ENCODE measurements at places on chromosomes 4 and X.

GRCh38 chr4:1006856-1007255 lies 4.6 kb upstream of the FGFRL1 start:
- DNase-seq, result no peak

- no peak for DNase-seq
Observed at GRCh38 chr4:650461-650860, 23.6 kb downstream of the ATP5ME start.

DNA sequence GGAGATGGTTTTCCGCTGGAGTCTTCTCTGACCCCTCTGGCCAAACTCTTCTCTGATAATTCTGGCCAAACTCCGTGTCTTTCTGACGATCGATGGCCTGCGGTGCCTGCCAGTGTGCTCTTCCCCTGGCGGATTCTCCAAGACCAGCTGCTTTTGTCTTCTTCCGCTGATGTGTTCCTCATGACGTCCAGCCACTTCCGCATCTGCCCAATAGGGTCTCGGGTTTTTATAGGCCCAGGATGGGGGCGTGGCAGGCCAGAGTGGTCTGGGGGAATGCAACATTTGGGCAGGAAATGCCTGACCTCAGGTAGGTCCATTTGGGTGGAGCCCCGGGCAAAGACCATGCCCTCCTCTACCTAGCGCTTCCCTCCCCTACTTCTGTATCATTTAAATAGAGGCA lies 1542.1 kb downstream of the STIM2 start:
- DNase-seq, result no peak

- DNase-seq, result no peak
Observed at GRCh38 chrX:10971176-10971575, 140.0 kb upstream of the HCCS start.

- no peak for DNase-seq
Observed at GRCh38 chrX:32868524-32868895, 342.8 kb downstream of the DMD start.

DNA sequence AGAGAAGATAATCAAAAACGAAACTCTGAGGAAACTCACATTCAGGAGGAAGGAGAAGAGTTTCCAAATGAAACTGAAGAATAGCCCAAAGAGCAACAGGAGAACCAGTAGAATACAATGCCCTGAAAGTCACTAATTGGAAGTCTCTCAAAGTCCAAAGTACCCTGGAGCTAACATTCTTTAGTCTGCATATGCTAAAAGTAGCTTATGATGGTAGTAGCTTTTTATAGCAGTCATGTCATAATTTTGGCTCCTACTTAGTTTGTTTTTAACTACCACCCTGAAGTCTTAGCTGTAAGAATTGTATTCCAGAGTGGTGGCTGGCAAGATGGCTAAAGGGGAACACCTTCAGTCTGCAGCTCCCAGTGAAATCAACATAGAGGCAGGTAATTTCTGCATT lies 100.3 kb upstream of the FGF16 start:
- no peak for DNase-seq

- DNase-seq, result no peak
Observed at GRCh38 chr4:129862461-129862860, 766.5 kb downstream of the C4orf33 start.

- no peak for DNase-seq
Observed at GRCh38 chr4:166197166-166197565, 324.1 kb downstream of the TLL1 start.

DNA sequence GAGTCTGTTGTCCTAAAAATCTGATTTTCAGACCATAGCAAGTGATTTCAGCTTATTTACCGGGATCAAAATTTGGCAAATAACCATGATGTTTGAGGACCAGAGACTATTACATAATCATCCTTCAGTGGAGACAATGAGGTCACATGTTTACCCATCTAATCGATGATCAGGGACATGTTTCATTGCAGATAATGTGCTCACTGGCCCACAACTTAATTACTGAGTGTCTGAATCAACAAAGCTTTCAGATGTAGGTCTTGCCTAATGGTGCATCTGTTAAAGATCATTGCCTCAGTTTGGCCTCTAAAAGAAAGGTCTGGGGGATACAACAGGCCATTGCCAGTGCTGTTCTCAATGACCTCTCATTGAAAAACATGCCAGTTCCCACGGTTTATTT lies 42.8 kb upstream of the KLHL34 start:
- DNase-seq, result no peak

GRCh38 chr4:96729641-96730040 lies 889.7 kb downstream of the PDHA2 start:
- no peak for DNase-seq

- DNase-seq, result no peak
Observed at GRCh38 chrX:129585691-129586090, 45.6 kb downstream of the OCRL start.

DNA sequence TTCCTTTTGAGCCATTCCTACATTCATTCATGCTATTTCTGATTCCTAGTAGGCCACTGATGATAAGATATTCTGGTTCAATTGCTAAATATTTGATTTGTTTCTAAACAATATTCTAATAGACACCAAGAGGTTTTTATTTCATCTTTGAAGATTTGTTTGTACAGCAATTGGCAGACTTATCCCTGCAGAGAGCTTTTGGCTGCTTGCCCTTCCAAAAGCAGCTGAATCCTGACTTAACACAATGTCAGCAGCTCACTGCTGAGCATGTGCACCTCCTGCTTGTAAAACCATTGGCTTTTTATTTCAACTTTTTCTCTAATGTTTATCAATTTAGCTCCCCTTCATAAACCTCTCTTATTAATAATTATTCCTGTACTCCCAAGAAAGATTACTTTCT lies 45.3 kb downstream of the MMRN1 start:
- DNase-seq, result no peak

GRCh38 chrX:100650841-100651240 lies 6.8 kb downstream of the SRPX2 start:
- DNase-seq, result no peak

DNA sequence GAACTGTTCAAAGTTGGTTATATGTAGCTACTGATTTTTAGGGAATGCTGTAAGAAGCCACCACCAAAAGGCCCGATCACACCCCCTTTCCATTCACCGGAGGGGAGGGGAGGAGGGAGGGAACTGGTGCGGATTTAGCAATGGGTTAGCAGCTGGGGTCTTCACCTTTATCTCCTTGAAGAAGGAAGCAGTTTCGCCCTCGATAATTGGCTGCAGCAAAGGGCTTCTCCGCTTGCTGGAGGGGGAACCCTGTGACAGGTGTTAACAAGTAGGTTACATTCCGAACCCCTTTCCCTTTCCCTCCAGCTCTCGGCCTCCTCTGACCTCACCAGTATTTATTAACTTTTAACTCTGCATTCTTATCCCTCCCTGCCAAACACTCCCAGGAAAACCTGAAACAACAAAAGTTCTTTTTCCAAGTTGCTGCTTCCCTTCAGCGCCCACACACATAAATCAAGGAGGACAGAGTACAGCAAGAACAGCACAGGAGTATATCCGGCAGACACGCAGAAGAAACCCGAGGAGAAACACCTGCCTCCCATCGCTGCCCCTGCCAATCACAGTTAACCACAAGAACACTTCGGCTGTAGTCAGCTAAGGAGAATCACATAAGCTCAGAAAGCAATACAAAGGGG lies 39.8 kb upstream of the NAP1L5 start:
- no peak for DNase-seq

- DNase-seq, result no peak
Observed at GRCh38 chr4:115082633-115083032, 30.8 kb downstream of the NDST4 start.

DNA sequence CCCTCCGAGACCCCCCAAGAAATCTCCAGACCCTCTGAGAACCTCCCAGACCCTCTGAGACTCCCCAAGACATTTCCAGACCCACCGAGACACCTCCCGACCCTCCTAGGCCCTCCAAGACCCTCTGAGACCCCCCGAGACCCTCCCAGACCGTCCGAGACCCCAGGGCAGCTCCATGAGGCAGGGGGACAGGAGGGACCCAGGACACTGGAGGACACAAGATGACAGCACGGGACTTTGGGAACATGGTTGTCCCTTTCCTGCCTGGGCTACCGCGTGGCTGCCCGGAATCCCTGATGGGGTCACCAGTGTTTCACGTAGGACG lies 10.3 kb downstream of the CTBP1 start:
- no peak for DNase-seq

DNA sequence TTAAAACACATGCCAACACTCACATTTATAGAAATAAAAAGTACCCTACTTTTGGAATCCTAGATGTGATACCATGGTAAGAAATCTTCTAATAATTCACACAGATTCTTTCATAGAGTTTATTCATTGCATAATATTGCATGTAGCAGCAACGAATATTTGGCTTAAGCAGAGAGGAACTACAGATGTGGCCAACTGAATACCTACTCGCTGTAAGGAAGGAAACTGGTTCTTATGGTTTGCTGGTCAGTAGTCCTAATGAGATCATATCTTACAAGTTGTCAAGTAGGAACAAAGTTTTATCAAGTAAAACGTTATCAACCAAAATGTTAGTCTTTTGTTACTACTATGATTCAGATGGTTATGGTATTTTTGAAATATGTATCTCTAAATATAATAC lies 996.1 kb downstream of the PDHA2 start:
- no peak for DNase-seq

DNA sequence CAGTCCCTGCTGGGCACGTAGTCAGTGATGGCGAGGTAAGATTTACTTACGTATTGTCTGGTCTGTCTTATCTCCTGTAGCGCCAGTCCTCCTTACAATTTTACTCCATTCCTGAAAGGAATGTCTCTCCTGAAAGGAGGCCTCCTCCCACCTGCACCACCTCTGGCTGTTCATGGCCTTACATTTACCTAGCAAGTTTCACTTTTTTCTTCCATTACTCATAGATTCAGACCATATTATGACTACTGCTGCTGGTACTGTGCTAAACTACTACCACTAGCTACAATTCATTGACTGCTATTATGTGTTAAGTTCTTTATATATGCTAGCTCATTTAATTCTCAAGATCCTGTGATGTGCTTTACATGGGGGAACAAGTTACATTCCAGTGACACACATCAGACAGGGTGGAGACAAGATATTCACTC lies 189.9 kb downstream of the BMPR1B start:
- no peak for DNase-seq

DNA sequence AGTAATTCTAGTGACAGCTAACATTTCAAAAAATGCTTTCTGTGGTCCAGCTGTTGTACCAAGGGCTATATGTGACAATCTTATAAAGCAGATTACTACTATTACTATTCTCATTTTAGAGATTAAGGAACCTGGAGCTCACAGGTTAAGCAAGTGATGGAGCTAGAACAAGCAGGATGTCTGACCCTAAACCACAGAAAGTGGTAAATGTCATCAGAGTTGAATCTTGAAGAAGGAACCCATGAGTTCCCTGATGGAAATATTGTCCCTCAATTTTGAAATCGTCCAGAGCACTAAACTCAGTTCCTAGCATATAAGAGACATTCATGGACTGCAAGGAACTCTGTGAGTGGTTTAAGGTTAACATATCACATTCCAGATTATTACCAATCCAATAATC lies 214.0 kb downstream of the APBB2 start:
- DNase-seq, result no peak

DNA sequence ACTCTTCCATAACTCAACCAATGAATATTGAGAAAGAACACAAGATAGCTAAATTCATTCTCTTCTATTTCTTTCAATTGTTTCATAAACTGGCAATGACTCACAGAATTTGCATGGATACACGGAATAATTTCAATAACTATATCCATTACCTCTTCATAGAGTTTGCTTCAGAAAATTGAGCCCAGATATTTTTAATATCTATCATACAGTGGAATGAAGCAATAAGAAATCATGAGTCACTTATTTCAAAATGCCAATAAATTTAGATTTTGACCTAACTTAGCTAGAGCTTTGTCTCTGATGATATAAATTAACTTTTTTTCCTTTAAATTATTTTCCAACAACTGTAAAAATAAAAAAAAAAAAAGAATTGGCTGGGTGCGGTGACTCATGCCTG lies 22.2 kb upstream of the MANBA start:
- no peak for DNase-seq

DNA sequence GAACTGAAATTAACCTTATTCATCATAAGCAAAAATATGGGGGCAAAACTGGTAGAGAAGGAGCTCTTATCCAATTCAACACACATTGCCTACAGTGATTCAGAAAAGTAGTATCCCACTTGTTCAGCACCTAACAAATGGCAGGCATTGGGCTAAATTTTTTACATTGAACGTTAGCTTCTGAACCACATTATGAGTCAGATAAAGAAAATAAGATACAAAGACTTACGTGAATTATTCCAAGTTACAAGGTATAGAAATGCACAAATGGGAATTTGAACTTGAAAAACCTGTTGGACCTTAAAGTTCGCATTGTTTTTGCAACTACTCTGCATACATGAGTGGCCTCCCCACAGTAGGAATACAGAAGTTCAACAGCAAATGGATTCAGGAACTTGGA lies 210.6 kb downstream of the LDB2 start:
- DNase-seq, result no peak

GRCh38 chr4:57777876-57778275 lies 667.7 kb upstream of the IGFBP7 start:
- no peak for DNase-seq

DNA sequence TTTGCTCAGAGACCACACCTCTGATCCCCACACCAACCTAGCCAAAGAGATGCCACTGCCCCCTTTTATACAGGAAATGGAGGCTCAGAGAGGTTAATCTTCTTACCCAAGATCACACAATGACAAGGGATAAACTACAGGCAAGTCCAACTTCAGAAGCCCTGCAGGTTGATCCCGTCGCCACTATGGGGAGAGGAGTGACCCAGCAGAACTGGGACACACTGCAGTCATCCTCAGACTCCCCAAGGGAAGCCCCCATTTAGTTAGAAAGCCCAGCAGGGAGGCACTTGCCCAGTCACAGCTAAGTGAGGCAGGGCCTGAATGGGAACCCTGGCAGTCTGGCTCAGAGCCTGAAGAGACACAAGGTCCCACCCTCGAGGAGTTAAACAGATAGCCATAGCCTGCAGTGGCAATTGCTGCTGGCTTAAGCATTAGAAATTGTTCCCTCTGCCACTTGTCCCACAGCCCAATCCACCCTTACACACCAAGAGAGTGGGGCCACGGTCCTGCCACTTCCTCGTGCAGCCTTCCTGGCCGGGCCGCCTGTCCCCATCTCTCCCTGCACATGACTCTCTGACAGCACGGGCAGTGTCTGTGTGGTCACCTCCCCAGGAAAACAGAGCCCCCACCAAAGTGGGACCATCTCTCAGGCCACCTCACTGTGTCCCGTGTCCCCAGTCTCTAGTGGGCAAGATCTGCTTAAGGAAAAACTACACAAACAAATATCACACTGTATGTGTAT lies 2.7 kb downstream of the JAKMIP1 start:
- DNase-seq, result no peak

GRCh38 chr4:36341936-36342335 lies 60.5 kb downstream of the DTHD1 start:
- no peak for DNase-seq

DNA sequence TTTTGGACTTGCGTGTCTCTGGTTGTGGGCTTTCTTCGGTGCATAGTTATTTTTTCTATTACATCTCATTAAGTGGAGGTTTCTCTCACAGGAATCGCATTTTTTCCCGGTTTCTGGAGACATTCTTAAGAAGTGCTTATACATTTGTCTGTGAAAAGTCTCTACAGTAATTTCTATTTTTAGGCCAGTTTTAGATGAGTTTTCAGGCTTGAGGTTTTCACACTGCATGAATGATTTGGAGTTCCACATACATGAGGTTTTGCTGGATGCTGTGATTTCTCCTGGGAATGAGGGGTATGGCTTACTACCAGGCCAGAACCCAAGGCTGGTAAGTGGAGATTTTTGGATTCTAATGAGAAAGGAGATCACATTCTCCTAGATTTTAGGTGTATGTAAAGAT lies 422.6 kb upstream of the SLIT2 start:
- no peak for DNase-seq

All from erythroblast (primary cell).